ENCODE measurements at places on chromosomes 3 and 15. TPM values are rescaled to one million over a fixed set of nuclear protein-coding genes. Genes with fewer than 3 reads are reported as not detected.

DNA sequence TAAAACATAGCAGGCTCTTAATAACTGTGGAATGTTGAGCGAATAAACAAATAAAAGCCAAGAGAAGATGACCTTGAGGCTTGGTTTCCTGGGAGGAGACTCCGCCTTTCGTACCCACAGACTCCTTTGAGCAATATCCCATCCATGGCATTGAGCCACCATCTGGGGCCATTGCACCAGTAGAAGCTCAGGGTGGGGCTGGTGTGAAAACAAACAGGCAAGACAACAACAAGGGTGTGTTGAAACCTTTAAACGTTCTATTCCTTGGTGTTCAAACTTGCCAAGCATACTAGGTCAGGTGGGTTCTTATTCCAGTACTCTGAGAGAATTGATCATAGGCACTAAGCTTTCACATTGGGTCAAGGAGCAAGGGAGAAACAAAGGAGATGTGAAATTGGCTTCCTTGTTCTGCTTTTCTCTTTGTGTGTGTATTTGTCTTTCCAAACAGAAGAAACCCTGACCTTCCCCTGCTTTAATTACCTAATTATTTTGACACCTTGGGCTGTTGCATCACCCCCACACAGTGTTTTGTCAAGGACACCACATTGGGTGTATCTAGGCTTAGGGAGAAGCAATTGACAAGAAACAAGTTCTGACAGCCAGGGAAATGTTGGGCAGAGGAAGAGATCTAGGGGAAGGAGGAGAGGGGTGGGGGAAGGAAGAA, 105.1 kb upstream of the BCL6 start:
- no peak for DNase-seq

DNA sequence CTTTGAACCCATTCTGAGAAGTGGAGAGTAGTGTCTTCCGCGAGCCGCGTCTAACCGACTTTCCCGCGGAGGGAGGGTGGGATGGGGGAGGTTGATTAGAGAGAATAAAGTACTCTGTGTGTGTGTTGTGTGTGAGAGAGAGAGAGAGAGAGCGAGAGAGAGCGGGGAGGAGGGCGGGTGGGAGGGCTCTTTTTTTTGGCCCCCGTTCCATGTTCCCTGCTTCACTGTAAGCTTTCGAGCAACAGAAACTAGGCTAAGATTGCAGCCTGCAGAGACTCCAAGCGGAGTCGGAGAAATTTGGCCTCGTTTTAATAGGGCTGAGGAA, 1.6 kb upstream of the MEIS2 start:
- DNase-seq = no peak

Gene GOLGA8M
- total RNA-seq = 0.35 TPM

Gene PTPN23
- 11.6 TPM for total RNA-seq

DNA sequence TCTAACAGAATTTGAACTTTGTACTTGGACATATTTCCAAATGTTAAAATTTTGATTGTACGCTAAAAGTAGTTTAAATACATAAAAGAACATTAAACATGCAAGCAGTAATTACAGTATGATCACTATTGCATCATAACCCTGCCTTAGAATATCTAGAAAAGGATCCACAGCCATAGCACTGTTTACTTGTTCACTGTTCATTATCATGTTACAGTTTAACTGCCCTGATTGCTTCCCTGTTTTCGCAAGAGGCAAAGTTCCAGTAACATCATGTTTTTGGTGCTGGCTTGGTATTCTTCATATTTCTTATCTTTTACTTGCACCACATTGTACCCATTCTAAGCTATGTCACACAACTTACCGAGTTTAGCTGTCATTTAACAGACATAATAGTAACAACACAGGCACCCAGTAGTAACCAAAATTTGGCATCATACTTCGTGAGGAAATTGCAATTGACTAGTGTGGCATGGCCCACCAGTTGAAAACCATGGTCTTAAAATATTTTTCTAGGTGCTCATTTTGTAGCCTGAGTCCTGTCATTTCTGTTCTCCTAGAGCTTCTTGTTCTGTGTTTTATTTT, 13.3 kb upstream of the TMEM87A start:
- no peak for DNase-seq

Gene DUOXA2
- not detected for total RNA-seq

Gene LEKR1
- 0.32 TPM for total RNA-seq

Gene PRKCD
- 3.9 TPM for total RNA-seq

GRCh38 chr3:182722907-182723306, 70.4 kb upstream of the ATP11B start:
- no peak for DNase-seq

DNA sequence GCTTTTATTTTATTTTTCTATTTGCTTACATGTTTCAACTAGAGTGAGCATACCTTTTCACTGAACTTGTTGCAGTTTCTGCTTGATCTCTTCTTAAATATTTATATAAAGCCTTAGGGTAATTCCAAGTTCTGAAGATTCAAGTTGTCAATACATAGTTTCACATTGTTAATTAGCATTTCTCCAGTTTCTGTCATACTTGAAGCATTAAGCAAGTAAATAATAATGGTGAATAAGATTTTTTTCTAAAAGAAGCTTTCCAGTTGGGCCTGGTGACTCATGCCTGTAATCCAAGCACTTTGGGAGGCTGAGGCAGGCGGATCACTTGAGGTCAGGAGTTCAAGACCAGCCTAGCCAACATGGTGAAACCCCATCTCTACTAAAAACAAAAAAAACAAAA, 53.9 kb downstream of the CALML4 start:
- DNase-seq = no peak

DNA sequence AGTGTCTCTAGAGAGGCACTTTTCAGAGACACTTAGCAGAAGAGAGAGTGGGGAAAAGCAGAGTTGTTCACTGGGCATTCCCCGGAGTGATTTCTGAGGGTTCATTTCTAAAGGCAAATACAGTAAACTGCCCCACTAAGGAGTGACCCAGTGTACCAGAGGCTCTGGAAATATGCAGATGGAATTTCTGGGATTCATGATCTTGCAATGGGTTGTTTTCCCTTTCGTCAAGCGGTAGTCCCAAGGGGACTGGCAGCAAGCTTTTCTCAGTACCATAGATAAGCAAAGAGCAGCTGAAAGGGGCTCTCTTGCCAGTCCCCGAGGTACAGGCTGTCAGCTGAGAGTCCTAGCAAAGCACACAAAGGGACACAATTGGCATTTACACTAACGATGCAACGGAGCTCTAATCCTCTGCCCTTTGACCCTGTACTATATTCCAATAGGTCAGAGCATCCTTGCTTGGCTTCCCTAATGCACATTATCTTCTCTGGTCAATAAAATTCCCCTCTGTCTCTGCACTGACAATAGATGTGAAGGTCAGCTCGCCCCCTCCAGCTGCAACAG, 155.6 kb downstream of the SEMA6D start:
- DNase-seq = no peak

- DNase-seq = no peak
Measured at GRCh38 chr15:36671017-36671416, 91.6 kb downstream of the CDIN1 start.

GRCh38 chr15:74782259-74783071, 585 bp downstream of the CSK start:
- DNase-seq = no peak

Gene CCR3
- total RNA-seq = not detected

GRCh38 chr15:69812861-69813261, 284.9 kb downstream of the TLE3 start:
- DNase-seq = no peak

DNA sequence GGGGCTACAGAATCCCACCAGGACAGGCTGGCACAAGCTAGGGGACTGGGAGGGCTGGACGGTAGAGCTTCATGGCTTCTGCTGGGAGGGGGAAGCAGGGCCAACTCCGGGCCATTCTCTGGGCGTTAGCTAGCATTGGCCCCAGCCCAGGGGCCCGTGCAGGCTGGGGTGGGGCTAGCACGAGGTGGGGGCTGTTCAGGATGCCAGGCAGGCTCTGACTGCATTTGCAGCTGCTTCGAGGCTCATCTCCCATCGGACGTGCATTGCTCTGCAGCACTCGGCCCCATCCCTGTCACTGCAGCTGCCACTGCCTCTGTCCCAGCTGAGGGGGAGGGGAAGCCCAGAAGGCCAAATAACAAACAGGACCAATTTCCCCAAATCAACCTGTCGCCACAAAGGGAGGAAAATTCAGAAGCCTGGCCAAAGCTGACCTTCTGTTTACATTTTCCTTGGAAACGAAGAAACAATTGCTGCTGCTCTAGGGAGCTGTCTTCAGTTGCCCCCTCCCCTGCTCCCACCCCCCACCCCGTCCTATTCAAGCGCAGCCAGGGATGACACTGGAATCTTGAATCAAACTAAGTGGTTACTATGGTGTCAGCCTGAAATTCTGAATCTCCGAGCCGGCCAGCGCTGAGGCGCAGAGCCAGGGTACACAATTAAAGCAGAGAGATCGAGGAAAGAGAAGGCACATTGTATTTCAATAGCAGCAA, 138.8 kb upstream of the PRR20G start:
- DNase-seq = no peak

DNA sequence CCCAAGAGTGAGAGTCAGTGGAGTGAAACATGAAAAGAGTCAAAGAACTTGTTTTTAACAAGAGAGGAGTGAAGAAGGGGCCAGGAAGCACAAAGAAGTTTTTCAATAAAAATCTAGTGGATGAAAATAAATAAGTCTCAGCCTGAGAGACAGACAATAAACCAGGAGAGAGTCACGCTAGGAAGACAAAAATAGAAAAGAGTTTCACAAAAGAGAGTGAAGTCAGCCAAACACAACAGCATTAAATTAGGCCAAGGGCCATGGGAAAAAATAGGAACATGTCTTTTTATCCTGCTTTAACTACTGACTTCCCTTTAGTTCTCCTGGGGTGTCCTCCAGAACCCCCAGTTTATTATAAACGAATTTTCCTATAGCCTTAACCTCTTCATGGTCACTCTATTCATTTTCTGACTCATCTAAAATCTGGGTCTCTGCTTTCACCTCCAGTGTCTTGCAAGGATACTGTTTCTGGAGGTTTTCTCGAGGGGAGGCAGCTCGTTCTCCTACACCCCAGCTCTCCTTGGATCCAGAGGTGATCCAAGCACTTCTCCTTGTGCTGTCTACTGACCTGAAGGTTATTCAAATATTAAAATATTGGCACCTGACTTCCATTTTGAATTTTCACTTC, 571.5 kb upstream of the PPP2R3A start:
- DNase-seq = no peak

- no peak for DNase-seq
Measured at GRCh38 chr15:38748710-38749109, 184.1 kb upstream of the RASGRP1 start.

GRCh38 chr15:93288728-93289294, 199.8 kb upstream of the RGMA start:
- DNase-seq = no peak

DNA sequence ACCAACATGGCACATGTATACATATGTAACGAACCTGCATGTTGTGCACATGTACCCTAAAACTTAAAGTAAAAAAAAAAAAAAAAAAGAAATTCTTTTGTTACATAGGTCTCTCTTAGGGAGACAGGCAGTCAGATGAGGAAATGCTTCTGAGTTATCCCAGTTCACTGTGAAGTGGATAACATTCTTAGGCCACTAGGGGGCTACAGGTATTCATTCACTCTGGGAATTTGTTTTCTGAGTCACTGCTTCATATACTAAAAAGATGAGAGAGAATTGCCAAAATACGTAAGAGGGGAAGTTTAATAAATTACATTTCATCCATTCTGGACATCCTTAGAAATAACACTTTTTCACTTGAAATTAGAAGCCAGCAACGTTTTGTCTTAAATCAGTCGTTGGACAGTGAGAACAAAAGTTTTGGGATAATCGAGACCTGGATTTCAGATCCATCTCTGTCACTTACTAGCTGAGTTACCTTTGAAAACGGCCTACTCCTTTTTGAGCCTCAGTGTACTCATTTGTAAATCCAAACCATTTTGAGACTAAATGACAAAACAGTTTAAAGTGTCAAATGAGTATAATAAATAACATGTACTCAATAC, 738.4 kb upstream of the ALCAM start:
- DNase-seq = no peak

DNA sequence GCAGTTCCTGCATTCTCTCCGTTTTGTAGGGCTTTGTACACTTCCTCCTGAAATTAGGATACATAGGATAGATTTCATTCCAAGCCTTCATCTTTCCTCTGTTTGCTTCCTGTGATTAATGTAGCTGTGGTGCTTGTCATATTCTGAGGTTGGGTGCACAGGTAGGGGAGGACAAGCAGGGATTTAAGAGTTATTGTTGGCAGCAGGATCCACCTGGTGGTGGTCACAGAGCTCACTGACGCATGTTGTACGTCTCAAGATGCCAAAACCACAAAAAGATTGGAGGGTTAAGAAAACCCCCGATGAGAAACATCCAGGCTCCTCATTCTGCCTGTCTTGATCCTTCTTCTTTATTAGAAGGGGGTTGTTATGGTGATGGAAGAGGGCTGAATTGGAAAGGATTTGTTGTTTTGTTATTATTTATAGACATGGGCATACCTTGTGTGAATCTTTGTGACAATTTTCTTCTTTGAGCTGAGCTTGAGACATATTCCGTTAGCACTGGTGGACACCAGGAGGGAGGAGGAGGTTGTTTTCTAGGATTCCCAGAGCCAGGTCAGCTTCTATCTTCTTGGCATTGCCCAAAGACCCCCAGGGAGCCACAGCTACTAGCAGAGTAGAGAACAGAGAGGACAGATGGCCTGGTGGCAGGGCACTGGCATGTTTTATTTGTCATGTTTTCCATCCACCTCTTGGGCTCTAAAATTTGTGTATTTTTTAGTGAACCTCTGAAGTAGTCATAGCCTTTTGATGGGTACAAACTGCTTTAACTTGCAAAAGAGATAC, 57.7 kb upstream of the LARS2 start:
- DNase-seq = no peak

GRCh38 chr3:75938921-75939320, 153.6 kb upstream of the ZNF717 start:
- no peak for DNase-seq

Gene FEZF2
- total RNA-seq = not detected

- DNase-seq = no peak
Measured at GRCh38 chr15:72281713-72282112, 9.4 kb upstream of the PARP6 start.

Gene RTP1
- not detected for total RNA-seq

Gene P2RY13
- total RNA-seq = not detected

GRCh38 chr3:132135628-132136333, 101.0 kb upstream of the CPNE4 start:
- peak; percentile 59 for DNase-seq

GRCh38 chr3:9837701-9838582, 5.9 kb downstream of the RPUSD3 start:
- DNase-seq = peak; percentile 67
